D721Med (cell line): ENCODE measurements at places on chromosomes 4 and X.

- DNase-seq = no peak
Observed at GRCh38 chr4:62709618-62710252, 1509.6 kb downstream of the ADGRL3 start.

GRCh38 chrX:126982158-126982557, 162.6 kb downstream of the PRR32 start:
- DNase-seq = no peak

GRCh38 chrX:118720058-118720707, 7.2 kb upstream of the IL13RA1 start:
- no peak for DNase-seq

GRCh38 chr4:61210186-61210939, 10.2 kb downstream of the ADGRL3 start:
- DNase-seq = no peak

DNA sequence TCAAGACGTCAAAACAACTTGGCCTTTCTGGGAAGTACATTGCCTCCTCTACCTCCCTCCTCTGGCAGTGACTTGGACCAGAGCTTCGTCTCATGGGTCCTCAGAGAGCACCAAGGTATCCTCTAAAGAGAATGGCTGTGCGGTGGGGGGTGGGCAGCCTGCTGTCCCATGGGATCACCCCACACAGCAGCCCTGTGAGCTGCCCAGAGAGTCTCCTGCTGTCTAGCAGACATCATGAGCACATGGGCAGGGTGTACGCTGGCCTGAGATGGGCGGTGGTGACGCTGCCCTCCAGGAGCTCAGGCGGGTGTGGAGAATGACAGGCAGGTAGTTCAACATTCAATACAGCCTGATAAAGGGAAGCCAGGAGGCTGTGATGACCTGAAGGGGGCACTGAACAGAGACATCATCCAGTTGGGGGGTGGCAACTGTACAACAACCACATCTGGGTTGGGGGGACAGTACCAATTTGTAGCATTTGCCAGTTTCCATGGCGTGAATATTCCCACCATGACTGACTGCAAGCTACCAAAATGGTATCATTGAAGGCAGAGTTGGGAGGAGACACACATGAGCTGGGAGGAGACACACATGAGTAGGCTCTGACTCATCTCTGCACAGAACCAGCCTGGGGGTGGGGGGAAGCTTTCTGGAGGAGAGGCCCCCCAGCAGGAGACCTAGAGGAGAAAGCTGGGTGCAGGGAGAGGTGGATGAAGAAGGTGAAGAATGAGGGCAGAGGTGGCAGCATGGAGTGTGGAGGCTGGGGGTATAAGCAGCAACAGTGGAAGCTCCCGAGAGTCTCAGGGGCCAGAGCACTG, 35.9 kb downstream of the C4orf50 start:
- no peak for DNase-seq

DNA sequence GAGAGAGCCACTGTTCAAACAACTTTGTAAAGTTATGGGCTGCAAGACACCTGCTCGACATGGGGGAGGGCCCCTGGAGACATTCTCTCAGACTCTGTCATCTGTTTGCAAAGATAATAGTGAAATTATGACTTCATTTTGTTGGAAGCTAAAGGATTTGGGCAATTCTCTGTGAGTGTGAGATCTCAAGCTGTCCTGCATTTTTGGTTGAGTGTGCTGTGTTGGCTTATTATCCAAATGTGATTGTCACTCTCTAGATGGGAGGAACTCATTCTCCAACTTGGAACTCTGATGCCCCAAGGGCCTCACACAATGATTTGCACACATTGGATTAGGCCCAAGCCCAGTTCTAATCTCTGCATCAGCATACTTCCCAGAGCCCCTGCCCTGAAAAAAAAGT, 63.7 kb downstream of the STK32B start:
- no peak for DNase-seq

GRCh38 chr4:128782875-128783614, 26.5 kb upstream of the JADE1 start:
- no peak for DNase-seq

DNA sequence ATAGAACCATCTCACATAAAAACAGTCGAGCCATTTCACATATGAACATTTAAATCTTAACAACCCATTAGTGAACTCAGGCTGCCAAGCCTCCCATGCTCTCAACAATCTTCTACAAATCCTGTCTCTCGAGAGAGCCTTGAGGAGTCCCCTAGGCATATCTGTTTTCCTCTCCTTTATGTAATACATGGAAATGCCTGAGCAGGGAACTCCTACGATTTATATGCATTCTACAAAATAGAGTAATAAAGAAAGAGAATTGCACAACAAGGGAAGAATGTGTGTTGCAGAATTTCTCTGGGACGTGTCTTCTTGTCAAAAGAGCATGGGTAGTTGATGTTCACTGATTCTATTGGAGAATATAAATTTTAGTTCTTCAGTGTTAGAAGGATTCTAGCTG, 101.8 kb upstream of the VCX2 start:
- DNase-seq = no peak

DNA sequence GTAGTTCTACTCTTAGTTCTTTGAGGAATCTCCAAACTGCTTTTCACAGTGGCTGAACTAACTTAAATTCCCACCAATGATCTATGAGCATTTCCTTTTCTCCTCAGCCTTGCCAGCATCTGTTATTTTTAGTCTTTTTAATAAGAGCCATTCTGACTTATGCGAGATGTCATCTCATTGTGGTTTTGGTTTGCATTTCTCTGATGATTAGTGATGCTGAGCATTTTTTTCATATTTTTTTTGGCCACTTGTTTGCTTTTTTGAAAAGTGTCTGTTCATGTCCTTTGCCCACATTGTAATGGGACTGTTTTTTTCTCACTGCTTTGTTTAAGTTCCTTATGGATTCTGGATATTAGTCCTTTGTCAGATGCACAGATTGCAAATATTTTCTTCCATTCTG, 21.5 kb upstream of the PHKA1 start:
- no peak for DNase-seq

- DNase-seq = no peak
Observed at GRCh38 chr4:156615066-156615531, 356.5 kb downstream of the PDGFC start.

- DNase-seq = no peak
Observed at GRCh38 chrX:40772290-40772689, 36.9 kb upstream of the MED14 start.

DNA sequence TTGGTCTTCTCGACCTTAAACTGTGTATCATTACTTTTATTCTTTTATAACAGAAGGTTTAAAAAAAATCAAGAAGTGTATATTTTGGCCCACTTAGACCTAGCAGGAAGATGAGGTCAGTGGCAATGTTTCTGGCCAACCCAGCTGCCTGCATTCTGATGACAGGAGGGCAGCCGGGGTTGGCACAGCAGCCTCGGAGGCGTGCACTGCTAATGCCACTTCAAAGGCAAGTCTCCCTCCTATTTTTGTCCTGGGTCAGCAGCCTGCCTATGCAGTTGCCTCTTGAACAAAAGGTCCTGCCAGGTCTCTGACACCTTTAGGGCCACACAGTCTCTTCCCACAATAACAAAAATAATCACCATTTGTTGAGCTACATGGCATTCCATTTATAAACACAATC, 89.4 kb upstream of the MYOZ2 start:
- no peak for DNase-seq

DNA sequence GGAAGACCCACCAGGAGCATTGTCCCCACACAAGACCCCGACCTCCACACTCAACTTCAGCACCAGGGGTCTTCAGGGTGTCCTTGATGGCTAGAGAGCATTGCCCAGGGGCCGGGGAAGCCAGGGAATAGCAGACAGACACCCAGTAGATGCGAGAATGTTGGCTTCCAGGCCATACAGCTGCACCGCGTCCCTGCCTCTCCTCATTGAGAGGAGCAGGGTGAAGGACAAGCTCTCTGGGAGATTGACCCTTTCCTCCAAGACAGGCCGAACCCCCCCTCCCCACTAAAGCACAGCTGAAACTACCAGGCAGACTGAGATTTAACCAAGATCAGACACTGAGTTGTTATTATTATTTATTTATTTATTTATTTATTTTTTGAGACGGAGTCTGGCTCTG, 42.6 kb upstream of the SLC25A4 start:
- DNase-seq = no peak

- DNase-seq = no peak
Observed at GRCh38 chrX:70088751-70089150, 26.5 kb downstream of the OTUD6A start.

DNA sequence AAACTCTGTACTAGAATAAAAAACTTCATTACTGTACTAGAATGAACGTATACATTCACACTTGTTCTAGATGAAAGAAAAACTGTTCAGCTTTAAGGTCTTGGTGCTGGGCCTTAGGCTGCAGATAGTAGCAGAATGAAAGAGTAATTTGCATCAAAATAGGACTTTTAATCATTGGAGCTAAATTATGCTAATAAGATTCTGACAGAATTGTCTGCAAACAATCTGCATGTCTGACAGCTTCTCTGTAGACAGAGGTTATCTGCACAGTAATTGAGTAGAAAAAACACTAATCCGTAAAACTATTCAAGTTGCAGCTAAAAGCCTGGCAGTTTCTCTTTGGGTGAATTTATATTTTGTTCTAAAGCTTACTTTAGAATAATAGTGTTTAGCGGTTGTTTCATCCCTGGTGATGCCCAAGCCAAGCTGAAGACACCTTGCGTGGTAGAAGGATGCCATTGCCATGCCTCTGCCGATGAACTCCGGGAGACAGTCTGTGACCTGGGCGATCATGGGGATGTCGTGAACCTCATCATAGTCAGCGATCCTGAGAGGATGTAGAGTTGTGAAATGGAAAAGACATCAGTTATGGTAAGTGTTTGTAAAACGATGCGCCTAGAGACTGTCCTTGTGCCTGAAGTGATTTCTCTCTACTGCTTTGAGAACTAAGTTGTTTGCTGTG, 25.3 kb downstream of the LRP2BP start:
- no peak for DNase-seq
